Activated T-helper 1 cell treated with anti-CD3 and anti-CD28 coated beads, Interleukin-2, amount 50 U/mL, for 16 hours (primary cell): ENCODE measurements at places on chromosomes 3 and 15.

GRCh38 chr3:123881771-123882170 is 2.4 kb downstream of the MYLK start:
- no peak for DNase-seq

GRCh38 chr3:154819491-154819890 is 260.6 kb upstream of the MME start:
- DNase-seq: no peak

DNA sequence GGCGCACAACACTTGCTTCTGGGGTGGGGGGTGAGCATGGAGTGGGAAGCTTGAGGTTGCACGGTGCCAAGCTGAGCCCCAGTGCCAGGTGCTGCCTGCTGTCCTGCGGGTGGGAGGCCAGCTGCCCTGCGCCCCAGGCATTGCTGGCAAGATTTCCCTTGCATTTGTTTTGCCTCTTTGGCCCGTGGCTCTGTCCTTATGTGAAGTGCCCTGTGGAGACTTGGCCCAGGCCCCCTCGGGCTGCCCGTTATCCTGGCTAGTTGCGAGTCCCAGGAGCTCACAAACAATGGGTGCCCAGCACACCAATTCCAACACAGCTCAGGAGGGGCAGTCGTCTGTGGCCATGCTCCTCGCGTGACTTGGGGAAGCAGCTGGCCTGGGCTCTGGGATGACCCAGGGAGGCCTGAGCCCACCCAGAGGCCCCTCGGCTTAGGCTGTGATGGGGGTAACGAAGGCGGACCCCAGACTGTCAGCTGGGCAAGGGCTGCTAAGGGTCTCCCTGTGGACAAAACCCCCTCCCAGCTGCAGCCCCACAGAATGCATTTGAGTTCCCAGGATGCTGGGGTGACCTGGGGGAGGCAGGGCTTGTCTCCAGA is 5.9 kb downstream of the C3orf22 start:
- DNase-seq: no peak

DNA sequence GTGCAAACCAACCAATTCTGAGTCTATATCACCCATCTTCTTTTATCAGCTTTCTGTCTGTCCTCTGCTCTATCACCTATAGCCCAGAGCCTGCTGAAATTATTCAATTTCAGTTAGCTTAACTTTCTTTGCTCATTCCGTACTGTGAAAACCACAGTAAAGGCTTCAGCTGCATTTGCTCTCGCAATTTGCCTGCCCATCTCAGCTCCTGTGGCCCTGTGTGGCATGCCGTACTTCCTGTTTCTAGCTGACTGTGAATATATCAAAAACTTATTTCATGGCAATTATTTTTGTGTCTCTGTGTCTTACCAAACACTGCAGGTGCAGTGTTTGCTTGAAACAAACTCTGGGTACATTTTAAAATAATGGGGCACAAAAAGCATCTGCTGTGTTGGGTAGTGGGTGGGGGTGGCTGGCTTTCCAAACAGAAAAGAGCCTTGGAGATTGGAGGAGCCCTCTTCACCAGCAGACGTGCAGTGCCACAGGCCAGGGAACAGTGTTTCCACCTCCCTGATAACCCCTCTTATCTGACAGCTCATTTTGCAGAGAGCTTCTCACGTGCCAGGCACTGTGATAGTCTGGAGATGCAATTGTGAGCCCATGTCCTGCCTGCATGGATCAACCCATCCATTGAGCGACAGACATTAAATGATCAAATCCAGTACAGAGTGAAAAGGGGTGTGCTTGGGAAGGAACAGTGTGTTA is 45.2 kb downstream of the GASK1A start:
- no peak for DNase-seq

DNA sequence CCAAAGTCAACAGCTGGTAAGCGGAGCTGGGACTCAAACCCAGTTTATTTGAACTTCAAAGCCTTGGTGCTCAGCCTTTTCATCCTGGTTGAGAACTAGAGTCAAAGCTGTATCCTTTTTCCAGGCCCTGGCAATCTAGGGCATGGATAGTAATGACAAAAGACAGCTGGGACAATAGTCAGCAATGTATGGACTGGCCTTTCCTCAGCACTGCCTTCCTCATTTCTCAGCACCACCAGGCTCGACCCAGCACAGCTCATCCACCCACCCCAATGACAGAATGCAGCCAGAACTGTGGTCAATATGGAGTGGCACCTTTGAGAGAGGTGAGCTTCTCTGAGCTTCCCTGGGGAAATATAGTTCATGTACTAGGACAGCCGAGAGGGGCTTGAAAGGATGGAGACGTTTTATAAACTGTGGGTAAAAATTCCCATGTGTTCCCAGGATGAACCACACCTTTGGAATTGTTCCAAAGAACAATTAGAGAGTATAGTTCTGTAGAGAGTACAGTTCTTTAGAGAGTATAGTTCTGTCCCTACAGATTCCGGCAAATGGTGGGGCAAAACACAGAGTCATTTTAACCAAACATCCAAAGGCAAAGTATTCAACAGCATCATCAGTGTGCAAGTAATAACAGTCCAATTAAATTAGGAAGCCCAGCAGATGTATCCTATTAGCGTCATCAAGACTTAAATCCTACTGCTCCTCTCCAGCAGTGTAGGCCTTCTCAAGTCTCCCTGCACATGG is 30.2 kb upstream of the IREB2 start:
- DNase-seq: no peak

GRCh38 chr3:81544385-81544784 is 217.1 kb downstream of the GBE1 start:
- no peak for DNase-seq

GRCh38 chr3:165243597-165243996 is 47.4 kb upstream of the SLITRK3 start:
- DNase-seq: no peak

DNA sequence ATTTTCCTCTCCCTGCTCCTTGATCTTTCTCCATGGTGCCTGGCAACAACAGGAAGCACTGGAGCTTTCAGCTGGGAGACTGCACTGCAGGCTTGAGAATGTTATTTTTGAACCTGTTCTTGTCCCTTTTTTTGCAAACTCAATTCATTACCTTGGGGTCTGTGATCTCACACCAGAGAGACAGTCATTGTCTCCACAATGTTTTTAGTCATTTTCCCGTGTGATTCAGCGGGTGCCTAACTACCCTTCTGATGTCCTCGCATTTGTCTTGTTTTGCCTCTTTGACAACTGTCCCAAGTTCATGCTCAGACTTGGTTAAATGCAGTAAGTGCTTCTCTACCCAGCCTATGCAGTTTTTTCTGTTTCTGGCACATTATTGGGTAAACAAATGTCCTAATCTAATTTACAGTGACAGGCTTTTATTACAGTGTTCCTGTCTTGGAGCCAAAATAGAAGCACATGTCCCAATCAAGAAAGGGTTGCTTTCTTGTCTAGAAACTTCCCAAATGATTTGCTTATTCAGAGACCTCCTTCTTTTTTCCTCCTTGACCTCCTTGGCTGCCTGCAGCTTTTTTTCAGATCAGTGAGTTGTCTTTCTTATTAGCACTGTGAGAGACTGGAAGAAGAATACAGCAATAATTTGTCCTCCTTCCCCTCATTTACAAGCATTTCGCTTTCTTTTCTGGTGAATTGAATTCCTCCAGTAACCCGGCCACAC is 162.4 kb downstream of the NSUN3 start:
- no peak for DNase-seq

- DNase-seq: no peak
Measured at GRCh38 chr3:31116651-31117050, 222.2 kb upstream of the GADL1 start.

DNA sequence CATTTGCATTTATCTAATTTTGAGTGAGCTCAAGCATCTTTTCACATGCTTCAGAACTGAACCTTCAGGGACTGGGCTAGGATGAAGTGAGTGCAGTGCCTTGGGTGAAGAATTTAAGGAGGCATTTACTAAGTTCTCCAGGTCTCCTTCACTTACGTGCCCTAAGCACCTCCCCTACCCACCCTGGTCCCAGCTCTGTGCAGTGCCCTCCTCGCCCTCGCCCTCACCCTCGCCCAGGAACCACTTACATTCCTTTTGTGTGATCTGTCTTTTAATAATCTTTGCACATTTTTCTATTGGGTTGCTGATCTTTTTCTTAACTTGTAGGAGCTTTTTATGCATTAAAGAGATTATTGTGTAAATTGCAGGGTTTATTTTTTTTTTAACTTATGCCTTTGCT is 322.6 kb downstream of the THSD4 start:
- no peak for DNase-seq

GRCh38 chr3:194326968-194327217 is 24.2 kb downstream of the CPN2 start:
- DNase-seq: no peak

- DNase-seq: no peak
Measured at GRCh38 chr3:151394611-151395010, 10.1 kb upstream of the P2RY12 start.

- no peak for DNase-seq
Measured at GRCh38 chr15:88337993-88338392, 81.5 kb upstream of the NTRK3 start.

DNA sequence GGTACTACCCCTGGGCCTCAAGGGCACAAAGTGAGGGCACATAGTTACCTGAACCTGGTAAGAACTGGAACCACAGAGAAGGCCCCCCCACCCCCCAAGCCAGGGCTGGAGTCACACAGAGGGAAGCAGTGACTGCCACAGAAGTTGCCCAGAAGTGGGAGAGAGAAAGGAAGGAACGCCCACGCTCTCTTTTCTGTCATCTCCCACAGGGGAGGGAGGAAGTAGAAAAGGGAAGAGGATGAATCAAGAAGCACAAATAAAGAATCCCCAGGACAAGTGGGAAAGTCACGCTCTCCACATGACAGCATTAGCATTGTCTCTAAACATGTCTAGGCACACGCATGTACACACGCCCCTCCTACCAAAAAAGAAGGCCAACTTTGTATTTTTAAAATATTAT is 114.7 kb upstream of the FRMD4B start:
- no peak for DNase-seq

- DNase-seq: no peak
Measured at GRCh38 chr3:45225465-45226205, 452 bp downstream of the TMEM158 start.

GRCh38 chr3:73432023-73432705 is 192.6 kb downstream of the PDZRN3 start:
- no peak for DNase-seq

- DNase-seq: no peak
Measured at GRCh38 chr3:98754483-98754882, 8.7 kb upstream of the ST3GAL6 start.

DNA sequence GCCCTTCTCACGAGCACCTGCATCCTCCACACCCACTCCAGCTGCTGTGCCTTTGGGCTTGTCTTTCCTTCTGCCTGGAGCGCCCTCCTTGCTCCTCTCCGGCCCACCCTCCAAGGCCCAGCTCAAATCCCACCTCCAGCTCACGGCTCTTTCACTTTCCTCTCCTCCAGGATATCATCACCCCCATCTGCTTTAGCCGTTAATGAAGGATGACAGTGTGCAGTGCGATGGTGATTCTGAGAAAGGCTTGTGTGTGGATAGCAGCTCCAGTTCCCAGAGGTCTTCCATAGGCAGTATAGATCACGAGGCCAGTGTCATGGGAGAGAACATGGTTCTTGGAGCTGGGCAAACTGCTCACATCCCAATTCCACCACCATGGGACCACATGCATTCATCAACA is 237.4 kb downstream of the TLE3 start:
- DNase-seq: no peak

DNA sequence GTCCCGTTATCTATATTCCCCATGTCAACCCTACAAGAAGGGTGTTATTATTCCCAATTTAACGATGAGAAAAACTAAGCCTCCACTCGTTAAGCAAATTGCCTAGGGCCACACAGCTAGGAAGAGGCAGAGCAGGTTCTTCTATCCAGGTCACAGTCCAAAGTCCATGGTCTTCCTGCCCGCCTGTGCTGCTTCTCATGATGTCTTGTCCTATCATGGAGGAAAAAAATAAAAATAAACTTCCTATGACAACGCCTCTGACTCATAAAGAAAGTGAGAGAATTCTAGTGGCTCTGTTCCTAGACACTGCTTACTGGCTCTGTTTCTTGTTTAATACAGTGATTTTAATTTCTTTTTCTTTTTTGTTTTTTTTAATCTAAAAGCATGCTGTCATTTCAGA is 9.7 kb downstream of the COL8A1 start:
- no peak for DNase-seq

GRCh38 chr3:157122116-157122515 is 37.8 kb downstream of the CCNL1 start:
- DNase-seq: no peak

DNA sequence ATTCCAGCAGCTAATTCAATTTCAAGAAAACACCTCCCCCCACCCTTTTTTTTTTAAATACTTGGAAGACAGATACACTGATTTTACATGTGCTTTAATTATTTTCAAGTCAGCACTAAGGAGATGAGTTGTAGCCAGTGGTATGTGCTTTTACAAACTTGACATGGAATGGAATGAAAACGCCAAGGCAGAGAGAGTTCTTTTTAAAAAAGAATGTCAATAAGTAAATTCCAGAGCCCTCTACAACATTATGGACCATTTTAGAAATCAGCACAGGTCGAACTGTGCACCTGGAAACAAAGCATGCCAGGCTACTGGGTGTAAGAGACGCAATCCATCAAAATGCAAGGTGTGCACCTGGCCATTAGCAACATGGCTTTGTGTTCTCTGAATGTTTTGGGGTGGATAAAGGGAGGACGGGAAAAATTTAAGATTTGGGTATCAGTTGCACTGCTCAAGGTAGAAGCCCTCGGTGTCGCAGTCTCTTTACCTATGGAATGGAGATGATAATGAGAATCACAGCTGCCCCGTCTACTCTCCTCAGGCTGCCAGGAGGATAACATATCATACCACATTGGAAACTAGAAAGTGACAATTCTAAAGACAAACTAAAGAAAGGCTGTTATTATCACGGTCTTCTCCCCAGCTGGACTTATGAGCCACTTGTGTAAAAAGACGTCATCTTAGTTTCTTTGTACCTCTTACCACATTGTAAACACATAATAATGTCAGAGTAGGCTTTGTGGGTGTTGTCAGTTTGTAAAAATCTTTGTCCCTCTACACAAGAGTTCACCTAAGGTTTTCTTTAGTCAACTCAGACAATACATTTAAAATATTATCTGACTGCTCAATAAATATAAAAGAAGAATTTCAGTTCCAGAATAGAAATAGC is 107.4 kb upstream of the PRICKLE2 start:
- no peak for DNase-seq

- no peak for DNase-seq
Measured at GRCh38 chr15:47801522-47801921, 84.2 kb downstream of the SEMA6D start.

GRCh38 chr15:85616549-85617110 is 178.1 kb downstream of the KLHL25 start:
- no peak for DNase-seq

DNA sequence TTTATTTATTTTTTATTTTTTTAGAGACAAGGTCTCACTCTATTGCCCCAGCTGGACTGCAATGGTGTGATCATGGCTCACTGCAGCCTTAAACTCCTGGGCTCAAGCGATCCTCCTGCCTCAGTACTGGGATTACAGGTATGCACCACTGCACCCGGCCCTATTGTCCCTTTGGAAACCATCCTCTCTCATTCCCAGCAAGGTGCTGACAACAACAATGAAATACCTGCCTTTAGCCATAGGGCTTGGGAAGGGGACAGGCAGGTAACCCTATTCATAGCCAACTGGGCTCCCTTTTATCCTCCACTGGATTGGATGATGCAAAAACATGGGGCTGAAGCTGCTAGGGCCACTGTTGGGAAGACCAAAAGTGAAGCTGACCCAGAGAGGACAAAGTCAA is 43.1 kb downstream of the SCAP start:
- no peak for DNase-seq

GRCh38 chr3:123422457-123422856 is 26.4 kb downstream of the ADCY5 start:
- DNase-seq: no peak
